HFF-Myc (cell line): ENCODE measurements at places on chromosomes 12 and 14.

DNA sequence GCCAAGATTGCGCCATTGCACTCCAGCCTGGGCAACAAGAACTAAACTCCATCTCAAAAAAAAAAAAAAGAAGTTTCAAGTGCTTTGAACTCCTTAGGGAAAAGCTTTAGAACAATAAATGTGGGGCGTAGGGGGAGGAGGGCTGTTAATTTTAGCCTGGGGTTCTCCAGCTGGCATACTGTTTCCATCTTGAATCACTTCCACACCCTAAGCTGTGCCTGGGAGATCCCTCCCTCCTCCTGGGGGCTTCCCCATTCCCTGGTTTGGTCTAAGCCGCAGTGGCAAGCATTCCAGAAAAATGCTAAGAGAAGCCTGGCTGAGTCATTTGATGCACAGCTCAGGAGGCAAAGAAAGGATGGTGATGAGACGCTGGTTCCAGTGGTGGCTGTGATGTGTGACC, 2.3 kb upstream of the ZNF384 start:
- DNase-seq = no peak

DNA sequence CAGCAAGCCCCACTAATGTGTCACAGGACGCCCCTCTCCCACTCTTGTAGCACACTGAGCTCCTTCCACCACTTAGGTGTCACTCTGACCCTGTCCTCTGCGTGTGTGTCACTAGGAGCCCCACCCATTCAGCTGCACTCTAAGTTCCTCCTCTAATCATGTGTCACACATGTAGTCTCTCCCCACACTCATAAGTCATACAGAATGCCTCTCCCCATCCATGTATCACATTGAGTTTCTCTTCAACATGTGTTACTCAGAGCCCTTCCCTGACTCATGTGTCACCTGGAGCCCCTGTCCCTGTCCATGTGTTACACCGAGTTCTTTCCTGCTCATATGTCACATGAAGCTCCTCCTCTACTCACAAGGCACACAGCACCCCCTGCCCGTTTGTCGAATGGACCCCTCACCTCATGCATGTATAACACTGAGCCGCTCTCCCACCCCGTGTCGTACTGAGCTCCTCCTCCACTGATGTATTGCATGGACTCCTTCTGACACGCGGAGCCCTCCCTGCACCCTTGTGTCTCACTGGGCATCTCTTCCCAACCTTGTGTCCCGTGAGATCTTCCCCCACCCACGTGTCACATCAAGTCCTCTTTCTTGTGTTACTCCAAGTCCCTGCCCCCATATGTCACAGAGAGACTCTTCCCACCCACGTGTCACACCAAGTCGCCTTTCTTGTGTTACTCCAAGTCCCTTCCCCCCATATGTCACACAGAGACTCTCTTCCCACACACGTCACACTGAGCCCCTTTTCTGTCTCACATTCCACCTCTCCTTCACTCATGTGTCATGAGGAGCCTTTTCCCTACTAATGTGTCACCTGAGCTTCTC, 31.0 kb downstream of the RTL1 start:
- no peak for DNase-seq

DNA sequence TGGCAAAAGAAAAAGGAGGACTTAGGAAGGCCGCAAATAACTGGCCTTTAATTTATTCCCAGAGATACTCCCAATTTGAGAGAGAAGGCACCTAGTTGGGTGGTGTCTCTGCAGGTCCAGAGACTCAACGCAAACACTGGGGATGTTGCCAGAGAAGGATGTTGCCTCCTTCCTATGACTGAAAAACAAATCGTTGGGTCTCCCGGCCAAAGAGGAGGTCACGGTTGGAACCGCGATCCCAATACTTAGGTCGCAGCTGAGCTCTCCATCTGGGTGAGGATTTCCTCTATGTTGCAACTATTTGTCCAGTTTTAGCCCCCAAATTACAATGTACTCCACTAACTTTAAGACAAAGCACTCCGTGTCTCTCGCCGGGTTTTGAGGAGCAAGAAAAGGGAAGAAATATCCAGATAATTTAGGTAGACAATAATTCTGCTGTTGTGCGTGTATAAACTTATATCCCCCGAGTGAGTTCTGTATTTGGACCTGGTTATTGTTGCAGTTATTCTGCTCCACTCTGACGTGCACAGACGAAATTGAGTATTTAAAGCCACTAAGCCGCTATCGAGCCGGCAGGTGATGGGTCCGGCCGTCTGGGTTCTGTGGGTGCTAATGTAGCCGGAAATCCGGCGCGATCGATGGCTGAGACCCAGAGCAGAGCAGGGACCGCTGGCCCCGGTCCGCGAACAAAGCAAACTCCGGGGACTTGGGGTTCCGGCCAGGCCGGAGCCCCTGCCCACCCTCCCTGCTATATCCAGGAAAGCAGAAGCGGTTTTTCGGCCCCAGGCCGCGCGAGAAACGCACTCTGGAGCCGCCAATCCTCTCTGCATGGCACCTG, 5.7 kb downstream of the HOXC12 start:
- DNase-seq = no peak

GRCh38 chr12:116552773-116553373, 6.3 kb upstream of the MAP1LC3B2 start:
- DNase-seq = no peak

GRCh38 chr14:54275997-54276725, 120.6 kb upstream of the CDKN3 start:
- no peak for DNase-seq

GRCh38 chr12:124632519-124632984, 65.1 kb upstream of the NCOR2 start:
- no peak for DNase-seq

- no peak for DNase-seq
Observed at GRCh38 chr14:75860561-75861160, 121.1 kb downstream of the TGFB3 start.

DNA sequence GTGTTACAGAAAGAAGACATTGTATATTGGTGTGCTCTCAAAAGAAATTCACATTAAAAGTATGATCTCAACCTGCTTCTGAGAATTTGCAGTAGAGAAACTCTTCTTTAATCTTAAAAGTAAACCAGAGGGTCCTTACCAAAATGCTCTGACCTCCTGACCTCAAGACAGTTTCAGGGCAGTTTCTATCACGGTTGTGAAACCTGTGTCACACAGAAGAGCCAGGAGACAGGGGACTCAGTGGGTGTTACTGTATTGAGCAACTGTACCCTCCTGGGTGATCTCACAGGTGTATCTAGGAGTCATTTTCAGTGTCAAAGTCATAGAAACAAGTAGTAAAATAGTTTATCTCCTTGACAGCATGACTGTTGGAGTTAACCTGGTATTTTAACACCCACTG, 178.0 kb downstream of the GRIP1 start:
- no peak for DNase-seq
